Right lung (tissue), 10 donors: ENCODE measurements at places on chromosomes 13 and 19. TPM values are rescaled to one million over a fixed set of nuclear protein-coding genes. Genes with fewer than 3 reads are reported as not detected.

GRCh38 chr13:60629158-60629557 lies 232.1 kb downstream of the TDRD3 start:
- no peak for DNase-seq

GRCh38 chr19:54558339-54558738 lies 15.3 kb upstream of the LILRA2 start:
- no peak for DNase-seq

Gene C19orf81
- polyA plus RNA-seq = 0.46 TPM

- DNase-seq = no peak
These were observed 4.6 kb upstream of the ERFL start for GRCh38 chr19:41932720-41933332.

DNA sequence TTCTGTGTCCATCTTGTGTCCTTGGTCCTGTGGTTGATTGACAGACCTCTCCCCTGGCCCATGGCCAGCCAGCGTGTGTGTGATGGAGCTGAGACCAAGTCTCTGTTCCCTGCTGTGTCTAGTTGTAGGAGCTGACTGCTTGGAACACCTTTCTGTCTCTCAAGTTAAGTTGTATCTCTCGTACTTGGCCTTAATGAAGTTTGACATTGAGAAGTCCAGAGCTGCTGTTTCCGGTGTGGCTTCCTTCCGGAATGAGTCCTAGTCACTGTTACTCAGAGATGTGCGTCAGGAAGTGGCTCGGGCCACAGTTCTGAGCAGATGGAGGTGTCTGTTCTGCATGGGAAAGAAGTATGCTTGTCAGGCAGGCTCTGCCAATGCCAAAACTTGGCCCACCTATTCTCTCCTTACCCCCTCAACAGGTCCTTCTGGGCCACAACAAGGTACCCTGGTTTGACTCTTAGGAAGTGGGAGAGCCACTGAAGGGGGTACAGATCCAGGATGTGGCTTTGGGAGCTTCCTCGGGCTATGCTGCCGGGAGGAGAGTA lies 54.3 kb downstream of the GATAD2A start:
- no peak for DNase-seq

- no peak for DNase-seq
These were observed 35.4 kb downstream of the PCCA start for GRCh38 chr13:100124265-100124664.

DNA sequence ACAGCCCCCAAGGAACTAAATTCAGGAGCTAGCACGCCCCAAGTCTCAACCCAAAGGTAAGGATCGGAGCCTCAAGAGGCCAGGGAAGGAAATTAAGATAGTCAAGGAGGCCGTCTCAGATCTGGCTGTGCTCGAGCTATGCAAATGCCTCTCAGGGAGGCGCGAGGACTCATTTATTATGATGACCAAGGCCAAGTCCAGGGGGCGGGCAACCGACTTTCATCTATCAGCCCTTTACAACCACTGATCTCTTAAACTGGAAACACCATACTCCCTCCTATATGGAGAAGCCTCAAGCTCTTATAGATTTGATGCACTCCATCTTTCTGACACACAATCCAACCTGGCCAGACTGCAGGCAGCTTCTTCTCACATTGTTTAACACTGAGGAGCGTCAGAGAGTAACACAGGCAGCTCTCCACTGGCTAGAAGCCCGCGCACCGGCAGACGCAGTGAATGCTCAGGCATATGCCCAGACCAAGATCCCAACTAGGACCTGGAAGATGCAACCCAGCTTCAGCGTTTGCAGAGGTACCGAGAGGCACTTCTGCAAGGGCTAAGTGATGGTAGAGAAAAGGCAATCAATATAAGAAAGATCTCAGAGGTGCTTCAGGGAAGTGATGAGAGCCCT lies 9.6 kb upstream of the SLC15A1 start:
- DNase-seq = no peak

Gene FFAR2
- 0.49 TPM for polyA plus RNA-seq

DNA sequence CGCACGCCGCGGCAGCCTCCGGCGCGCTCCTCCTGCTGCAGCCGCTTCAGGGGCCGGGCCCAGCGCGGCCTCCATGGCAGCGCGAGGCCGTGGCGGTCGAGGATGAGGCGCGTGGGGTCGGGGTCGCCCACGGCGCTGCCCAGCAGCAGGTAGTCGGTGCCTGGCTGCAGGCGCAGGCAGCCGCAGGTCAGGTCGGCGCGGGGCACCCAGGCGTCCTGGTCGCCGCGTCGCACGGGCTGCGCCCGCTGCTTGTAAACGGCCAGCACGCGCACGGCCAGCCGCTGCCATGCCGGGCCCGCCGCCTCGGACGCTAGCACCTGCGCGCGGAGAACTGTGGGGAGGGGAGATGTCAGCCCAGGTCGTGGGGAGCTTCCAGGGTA lies 11.1 kb downstream of the NTN5 start:
- no peak for DNase-seq

- DNase-seq = no peak
These were observed 122.1 kb downstream of the COG6 start for GRCh38 chr13:39777527-39778061.

Gene DLEU7
- polyA plus RNA-seq = 0.43 TPM

Gene CRB3
- polyA plus RNA-seq = 18.0 TPM

DNA sequence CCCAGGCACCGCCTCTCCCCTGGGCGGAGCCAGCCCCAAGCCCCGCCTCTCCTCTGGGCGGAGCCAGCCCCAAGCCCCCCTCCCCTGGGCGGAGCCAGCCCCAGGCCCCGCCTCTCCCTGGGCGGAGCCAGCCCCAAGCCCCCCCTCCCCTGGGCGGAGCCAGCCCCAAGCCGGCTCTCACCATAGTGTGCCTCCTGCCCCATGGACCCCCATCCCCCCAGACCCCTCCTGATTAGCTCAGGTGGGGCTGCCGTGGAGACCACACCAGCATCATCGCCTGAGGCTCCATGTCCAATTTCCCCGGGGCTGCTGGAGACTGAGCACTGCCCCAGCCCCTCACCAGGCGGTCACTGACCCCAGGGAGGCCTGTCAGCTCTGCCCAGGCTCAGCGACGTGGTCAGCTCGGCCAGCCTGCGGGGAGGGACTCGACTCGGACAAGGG lies 4.2 kb upstream of the MADCAM1 start:
- no peak for DNase-seq

DNA sequence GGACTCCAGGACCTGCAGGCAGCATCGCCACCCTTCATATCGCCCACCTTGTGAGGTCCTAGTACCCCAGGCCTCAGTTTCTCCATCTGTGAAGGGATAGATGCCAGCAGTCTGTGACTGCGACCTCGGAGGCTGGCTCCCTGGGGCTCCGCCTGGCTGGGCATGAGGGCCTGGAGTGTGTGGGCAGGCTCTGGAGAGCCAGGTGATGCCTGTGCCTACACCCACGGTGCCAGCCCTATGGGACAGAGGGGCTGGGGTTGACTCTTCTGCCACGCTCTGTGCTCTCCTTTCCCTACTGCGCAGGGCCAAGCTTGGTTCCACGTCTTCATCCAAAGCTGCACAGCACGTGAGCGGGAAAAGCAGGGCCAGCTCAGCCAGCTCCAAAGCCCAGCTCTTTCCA lies 26.0 kb upstream of the NFIC start:
- no peak for DNase-seq

DNA sequence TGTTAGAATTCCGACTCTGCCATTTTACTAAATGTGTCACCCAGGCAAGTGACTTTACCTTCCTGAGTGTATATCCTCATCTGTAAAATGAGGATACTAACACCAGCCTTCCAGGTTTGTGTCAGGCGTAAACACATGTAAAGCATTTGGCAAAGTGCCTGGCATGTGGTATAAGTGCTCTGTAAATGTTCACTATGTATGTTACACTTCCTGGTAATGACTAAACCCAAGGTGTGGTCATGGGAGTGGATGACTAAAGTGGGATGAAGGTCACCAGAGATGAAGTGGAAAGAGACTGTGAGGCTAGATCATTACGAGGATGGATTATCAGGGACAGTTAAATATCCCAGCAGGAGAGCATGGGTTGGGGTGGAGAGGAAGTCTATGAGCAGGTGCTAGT lies 25.6 kb downstream of the DEDD2 start:
- no peak for DNase-seq

Gene ADGRE3
- polyA plus RNA-seq = 0.13 TPM

GRCh38 chr13:22837980-22838647 lies 342.7 kb upstream of the SGCG start:
- DNase-seq = no peak
